ENCODE measurements at places on chromosomes 1 and 21.

GRCh38 chr1:6259491-6260362, 1.2 kb downstream of the GPR153 start:
- DNase-seq, result peak; percentile 95

- DNase-seq, result no peak
These were observed 2.8 kb downstream of the PLK3 start for GRCh38 chr1:44803062-44803311.

GRCh38 chr1:118751166-118751565, 237.0 kb downstream of the TBX15 start:
- no peak for DNase-seq

DNA sequence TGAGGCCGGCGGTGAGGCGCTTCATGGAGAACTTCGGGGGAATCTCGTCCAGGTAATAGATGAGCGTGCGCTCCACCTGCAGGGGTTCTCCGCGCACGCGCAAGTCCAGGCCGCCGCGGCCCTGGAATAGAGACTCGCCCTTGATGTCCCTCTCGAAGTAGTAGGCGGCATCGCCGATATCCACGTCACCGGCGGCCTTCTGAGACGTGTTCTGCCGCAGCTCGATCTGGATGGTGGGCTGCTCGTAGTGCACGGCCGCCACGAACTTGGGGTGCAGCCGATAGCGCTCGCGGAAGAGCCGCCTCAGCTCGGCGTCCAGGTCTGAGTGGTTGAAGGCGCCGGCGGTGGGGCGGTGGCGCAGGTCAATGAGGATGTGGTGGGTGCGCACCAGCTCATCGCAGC, 726 bp downstream of the TACSTD2 start:
- DNase-seq, result no peak

GRCh38 chr1:23590058-23590783, 30.9 kb upstream of the ID3 start:
- no peak for DNase-seq

DNA sequence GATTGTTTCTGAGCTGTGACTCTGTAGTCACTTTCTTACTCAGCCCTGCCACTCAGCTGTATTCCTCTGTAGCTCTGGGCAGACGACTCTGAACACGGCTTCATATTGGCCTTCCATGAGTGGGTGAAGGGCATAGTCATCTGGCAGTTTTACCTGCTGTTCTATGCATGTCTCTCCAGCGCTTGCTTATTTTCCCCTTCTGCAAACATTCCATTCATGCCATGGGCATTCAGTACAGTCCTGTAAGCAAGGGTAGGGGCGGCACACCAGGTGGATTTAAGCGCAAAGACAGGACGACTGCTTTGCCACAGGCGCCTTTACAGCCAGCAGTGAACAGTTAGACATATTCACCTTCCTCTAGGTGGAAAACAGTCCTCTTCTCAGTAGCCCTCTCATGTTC, 4.4 kb upstream of the WDR26 start:
- no peak for DNase-seq

GRCh38 chr1:50369830-50370229, 53.4 kb downstream of the DMRTA2 start:
- DNase-seq, result no peak

- DNase-seq, result no peak
These were observed 84.1 kb upstream of the SELENON start for GRCh38 chr1:25715888-25716287.

DNA sequence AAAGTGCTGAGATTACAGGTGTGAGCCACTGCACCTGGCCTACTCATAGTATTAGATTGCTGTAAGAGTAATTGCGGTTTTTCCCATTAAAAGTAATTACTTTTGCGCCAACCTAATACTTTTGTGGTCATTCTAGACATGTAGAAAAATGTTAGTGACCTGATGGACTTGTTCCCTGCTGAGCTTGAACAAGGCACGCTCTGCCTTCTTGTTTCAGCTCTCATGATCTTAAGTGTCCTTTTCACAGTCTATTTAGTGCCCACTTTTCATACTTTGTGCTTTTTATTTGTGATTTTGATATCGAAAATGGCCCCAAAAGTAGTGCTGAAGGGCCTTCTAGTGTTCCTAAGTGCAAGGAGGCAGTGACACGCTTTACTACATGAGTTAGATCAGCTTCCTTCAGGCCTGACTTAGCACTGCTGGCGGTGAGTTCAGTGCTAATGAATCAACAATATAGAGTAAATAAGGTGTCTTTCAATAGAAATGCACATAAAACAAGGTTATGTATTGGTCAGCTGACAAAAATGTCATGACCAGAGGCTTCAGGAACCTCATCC, 5.6 kb upstream of the RD3 start:
- DNase-seq, result no peak

DNA sequence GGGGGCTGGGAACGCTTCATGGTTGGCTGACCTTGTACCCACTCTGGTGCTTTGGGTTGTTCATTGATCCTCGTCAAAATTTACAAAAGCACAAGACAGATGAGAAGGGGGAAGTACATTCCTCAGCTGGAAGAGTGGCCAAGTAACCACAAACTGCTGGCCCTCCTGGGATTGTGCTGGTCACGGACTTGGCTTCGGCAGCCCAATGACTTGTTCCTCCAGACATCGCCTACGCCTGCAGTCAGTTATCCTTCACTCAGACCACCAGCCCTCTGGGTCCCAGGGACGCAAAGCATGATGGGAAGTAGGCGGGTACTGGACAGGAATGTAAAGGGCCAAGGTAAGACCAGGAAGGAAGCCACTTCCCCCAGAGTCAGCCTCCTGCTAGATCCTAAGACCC, 53.1 kb downstream of the LMX1A start:
- no peak for DNase-seq

DNA sequence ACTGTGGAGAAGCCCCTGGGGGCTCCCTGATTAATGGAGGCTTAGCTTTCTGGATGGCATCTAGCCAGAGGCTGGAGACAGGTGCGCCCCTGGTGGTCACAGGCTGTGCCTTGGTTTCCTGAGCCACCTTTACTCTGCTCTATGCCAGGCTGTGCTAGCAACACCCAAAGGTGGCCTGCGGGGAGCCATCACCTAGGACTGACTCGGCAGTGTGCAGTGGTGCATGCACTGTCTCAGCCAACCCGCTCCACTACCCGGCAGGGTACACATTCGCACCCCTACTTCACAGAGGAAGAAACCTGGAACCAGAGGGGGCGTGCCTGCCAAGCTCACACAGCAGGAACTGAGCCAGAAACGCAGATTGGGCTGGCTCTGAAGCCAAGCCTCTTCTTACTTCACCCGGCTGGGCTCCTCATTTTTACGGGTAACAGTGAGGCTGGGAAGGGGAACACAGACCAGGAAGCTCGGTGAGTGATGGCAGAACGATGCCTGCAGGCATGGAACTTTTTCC, 24.8 kb downstream of the PCSK9 start:
- no peak for DNase-seq

DNA sequence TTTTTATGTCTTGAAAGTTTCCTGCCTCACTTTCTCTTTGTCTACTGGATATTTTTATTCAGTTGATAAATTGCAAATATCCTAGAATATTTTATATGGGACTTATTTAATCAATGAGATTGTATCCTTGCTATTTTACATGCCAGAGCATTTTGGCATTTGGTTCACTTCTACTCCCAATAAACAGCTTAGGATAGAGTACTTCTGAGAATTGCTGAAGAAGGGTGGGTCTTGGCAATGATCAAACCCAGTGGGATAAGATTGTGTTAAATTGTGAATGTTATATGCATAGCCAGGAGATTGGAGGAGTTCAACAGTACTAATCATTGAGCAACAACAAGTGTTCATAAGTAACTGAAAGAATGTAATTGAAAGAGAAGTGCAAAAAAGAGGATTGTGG, 60.1 kb downstream of the SDCCAG8 start:
- no peak for DNase-seq

DNA sequence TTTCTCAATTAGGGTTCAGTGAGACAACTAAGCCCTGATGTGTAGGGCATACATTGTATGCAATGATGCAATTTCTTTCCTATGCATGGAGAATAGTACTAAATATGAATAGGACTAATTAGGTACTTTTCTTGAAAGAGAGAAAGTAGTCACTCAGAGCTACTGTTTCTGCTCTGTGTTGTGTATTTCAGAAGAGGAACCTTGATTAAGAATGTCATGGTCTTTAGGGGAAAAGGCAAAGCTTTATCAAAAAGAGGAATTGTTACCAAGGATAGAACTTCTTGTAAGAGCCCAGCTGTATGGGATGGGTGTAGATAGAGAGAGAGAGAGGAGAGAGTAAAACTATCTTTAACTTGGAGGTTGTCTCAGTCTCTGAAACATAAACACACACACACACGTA, 49.1 kb downstream of the HLX start:
- no peak for DNase-seq

DNA sequence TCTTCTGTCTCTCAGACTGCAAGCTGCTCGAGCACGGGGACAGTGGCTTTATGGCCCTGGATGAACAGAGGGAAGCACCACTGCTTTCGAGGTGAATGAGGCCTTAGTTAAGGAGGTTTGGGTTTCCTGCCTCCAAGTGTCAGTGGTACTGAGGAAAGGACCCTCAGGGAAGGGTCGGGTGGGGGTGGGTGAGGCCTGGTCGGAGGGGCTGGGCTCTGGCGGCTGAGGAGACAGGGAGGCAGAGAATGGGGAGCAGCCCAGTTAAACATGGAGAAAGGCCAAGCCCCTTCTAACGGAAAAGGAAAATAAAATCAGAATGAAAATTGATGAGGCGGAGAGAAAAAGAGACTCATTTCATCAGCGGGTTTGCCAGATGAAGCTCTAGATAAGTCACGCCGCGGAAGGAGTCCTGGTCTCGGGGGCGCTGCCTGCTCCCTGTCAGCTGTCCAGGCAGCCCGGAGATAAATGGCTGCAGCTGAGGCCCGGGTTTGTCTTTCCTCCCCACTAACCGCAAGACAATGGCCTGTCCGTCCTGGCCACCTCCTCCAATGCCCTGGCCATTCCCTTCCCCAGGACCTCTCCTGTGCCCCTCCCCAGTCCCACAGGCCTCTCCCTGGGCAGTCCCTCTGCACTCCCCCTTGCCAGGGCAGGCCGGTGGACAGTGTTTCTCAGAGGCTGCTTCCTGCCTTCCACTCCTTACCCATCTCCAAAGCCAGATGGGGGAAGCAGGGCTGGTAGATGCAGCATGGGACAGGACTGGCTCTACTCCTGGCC, 55.2 kb downstream of the LRRN2 start:
- no peak for DNase-seq

GRCh38 chr1:43893006-43893405, 40.6 kb upstream of the ARTN start:
- DNase-seq, result no peak
